ENCODE measurements at places on chromosomes 12 and 14.

GRCh38 chr12:107349008-107349747, 255.8 kb upstream of the CRY1 start:
- DNase-seq, result peak; percentile 84

GRCh38 chr12:49777800-49778748, 36.7 kb downstream of the TMBIM6 start:
- DNase-seq, result peak; percentile 19

GRCh38 chr12:28586481-28586880, 396.2 kb downstream of the CCDC91 start:
- DNase-seq, result no peak

GRCh38 chr12:51863933-51864832, 15.7 kb upstream of the FIGNL2 start:
- DNase-seq, result no peak

DNA sequence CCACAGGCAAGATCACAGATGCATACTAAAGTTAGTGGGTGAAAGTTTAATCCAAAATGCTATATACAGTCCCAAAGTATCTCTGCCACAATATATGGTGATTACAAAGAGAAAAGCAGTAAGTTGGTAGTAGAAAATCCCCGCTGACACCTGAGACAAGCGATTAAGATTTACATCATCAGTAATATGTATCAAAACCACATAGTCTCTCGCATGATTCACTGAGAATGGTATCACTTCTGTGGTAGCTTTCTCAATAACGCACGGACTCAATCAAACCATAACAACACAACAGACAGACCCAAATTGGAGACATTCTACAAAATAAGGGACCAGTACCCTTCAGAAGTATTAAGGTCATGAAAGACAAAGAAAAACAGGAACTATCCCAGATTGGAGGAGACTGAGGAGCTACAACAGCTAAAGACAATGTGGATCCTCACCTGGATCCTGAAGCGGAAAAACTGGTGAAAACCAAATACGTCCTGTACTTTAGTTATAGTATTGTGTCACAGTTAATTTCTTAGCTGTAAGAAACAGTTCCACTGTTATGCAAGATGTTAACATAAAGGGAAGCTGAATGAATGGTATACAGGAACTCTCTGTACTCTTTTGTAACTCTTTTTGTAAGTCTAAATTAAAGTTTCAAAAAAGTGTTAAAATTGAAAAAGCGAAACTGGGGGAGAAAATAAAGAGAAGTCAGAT, 51.0 kb downstream of the SPTLC2 start:
- DNase-seq, result peak; percentile 63

GRCh38 chr12:92955997-92956663, 27.0 kb upstream of the EEA1 start:
- DNase-seq, result peak; percentile 92

GRCh38 chr12:58671196-58671595, 249.1 kb downstream of the LRIG3 start:
- no peak for DNase-seq

DNA sequence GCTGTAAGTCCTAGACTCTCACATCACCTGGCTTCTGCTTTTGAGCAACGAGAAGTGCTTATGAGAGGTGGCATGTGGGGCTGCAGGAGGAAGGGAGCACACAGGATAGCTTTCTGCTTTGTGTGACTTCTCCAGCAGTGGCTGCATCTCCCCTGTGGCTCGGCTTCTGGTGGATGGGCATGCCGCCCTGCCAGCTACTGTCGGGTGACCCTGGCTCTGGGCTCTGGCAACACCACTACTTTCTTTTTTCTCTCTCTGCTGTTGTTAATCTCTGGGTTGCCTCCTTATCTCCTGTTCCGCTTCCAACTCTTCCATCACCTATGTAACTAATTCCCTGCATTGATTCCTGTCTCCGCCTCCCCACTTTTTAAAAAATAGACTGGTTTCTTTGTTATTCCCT, 209.1 kb upstream of the DAAM1 start:
- no peak for DNase-seq

DNA sequence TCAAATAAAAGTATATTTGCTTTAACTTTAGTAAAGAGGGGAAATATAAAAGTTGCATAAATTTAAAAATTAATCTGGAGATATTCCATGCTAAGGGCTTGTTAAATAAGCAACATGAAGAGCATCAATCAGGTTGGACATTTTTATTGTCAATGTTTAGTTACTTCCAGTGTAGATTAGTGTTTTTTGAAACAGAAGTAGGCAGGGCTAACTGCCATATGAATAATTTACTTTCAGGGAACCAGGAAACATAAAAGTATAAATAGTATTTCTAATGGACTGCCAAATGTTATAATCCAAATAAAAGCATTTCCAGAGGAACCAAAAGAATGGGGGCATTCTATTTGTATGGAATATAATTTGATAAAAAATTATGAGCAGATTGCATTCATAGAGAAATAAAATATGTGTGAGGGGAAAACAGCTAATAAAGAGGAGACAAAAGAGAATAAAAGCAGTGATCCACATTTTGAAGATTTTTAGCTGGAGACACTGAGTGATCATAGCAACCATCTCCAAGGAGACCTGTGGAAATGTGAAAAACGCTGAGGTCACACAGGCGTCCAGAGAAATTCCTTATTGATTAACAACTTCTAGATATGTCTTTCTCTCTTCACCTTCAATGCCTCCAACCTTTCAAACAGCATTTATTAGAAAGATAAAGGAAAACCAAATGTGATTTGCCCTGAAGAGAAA, 70.8 kb downstream of the SRGAP1 start:
- peak; percentile 78 for DNase-seq

GRCh38 chr12:3304436-3305165, 186.4 kb upstream of the PRMT8 start:
- peak; percentile 89 for DNase-seq

- no peak for DNase-seq
Measured at GRCh38 chr12:124159655-124160054, 135.2 kb upstream of the RFLNA start.

GRCh38 chr14:85535991-85536832, 6.3 kb downstream of the FLRT2 start:
- peak; percentile 79 for DNase-seq

GRCh38 chr12:2507814-2508213, 287.0 kb upstream of the FKBP4 start:
- no peak for DNase-seq

- DNase-seq, result no peak
Measured at GRCh38 chr14:39939023-39939422, 506.8 kb upstream of the FBXO33 start.

- DNase-seq, result peak; percentile 71
Measured at GRCh38 chr12:726281-727140, 25.9 kb upstream of the WNK1 start.

GRCh38 chr14:19823765-19824164, 20.2 kb downstream of the OR4N2 start:
- peak; percentile 40 for DNase-seq

GRCh38 chr12:46153268-46153872, 115.5 kb downstream of the SLC38A1 start:
- peak; percentile 54 for DNase-seq

- DNase-seq, result no peak
Measured at GRCh38 chr12:127592245-127592644, 674.7 kb upstream of the TMEM132C start.

GRCh38 chr14:65336191-65336591, 76.3 kb upstream of the FUT8 start:
- peak; percentile 76 for DNase-seq

GRCh38 chr14:93958567-93959238, 17.7 kb downstream of the ASB2 start:
- peak; percentile 3 for DNase-seq

DNA sequence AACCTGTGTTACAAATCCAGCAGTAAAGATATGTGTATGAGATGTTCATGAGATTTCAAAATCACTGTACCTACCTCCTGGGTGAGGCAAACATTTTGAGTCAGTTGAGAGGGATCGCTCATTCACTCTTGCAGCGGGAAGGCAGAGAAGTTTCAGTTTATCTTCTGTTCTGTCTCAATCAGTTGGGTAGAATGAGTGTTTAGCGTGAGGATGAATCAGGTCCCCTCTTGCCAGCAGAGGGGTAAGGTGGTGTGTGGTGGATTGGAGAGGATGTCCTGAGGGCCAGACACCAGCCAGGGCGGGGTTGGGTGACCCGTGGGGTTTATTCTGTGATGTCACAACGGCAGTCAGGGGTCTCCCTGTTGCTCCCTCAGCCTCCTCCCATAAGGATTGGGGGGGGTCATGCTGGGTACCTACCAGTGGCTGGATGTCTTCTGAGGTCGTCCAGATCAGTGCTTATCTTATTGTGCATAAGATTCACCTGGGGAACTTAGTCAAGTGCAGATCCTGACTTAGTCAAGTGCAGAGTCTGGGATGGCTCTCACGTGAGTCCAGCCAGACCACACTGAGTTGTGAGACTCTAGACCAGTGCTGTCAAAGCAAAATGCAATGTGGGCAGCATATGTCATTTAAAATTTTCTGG, at the start of gene GSG1:
Gene GSG1 (minus strand): TSS at position 277 of the 643 bp plus-strand sequence. CDS start 155 bp downstream, at position 122.
- peak; percentile 77 for DNase-seq

DNA sequence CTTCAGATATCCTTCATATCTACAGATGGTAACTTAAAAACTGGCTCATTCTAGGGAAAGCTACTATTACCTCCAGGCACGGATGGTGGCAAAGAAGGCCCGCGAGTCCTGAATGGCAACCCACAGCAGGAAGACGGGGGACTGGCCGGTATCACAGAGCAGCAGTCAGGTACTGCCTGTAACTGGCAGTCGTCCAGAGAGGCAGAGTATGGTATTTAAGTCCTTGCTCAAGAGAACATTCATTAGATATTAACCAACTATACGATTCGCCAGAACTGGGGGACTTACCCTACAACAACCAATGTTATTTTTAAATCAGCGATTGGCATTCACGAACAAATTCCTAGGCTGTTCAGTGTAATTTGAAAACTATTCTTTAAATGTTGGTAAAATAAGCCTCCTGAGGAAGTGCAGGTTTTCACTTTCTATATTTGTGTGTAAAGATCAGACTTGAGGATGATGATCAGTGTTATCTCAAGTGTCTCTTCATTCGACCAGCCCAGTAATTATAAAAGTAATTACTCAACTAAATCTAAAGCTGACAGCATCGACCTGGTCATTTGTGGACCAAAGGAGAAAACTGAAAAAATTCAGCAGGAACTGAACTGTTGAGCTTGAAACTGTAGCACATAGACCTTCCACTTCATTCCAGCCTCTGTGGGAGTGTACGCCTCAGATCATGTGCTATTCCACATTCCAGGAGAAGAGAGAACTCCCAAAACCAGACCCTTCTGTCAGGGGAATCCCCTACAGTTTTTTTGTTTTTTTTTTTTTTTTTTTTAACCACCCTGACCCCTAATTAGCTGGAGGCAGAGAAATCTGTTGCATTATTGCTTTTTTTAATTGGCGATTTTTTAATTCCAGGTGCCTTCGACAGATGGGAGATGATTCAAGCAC, 75.6 kb downstream of the ESR2 start:
- no peak for DNase-seq

DNA sequence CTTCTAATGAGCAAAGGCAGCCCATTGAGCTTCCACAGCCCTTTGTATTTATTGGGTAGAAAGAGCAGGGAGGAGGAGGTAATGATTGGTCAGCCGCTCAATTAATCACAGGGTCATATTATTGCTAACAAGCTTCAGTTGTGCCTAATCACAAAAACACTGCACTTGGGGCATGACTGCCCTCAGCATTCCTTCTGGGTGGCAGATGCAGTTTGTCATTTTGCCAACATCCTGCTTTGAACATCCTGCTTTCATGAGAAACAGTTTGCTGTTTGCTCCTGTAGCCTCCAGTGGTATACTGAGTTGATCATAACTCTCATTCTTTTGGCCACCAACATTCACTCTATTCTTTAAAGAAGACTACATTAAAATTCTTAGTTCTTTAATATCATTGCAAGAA, 462.9 kb upstream of the MIS18BP1 start:
- no peak for DNase-seq

DNA sequence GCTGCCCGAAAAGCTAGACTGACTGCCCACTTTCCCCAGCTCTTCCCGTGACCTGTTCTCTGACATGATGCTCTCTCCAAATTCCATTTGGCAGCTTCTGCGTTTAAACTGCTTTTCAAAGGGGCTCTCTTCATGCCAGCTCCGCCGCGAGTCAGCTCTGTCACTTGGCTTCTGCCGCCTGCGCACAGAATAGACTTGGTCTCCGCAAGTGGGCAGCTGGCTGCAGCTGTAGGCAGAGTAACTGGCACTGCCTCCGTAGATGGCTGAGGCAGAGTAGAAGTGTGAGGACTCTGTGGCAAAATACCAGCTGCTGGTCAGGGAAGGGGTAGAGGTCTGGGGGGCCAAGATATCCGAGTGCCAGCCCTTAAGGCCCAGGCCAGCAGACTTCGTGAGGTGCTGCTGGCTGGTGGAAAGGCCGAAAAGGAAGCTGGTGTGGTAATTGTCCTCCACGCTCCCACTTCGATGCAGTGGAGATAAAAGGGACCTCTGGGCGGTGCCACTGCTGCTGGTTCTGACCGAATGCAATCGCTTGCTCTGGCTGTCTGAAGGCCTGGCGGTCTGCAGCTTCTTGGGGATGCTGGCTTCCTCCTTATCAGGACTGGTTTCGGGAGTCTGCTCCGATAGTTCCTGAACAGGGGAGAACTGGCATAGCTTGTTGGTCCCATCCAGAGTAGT, 85.7 kb downstream of the DUSP16 start:
- DNase-seq, result no peak

DNA sequence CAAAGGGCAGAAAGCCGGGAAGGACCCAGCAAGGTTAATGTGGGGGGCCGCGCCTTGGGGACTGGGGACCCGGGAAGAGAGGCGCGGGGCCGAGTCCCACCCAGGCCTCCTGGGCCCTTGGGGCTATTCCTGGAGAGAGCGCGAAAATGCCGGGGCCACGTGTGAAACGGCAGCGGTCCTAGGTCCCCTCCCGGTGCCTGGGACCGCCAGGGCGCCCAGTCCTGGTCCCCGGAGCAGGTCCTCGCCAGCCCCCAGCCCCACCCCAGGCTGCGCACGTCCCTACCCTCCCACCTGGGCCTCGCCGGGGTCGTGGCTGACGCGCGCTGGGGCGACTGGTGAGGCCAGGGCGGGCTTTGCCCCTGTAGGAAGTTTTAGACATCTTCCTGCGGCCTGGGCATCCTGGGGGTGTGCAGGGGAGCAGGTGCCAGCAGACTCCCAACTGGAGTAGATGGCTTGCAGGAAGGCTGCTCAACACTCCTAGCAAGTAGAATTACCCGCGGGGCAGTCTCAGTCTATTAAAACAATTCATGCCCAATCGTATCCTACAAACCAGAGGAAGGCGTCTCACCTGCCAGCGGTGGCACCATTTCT, 708 bp downstream of the FAR2 start:
- DNase-seq, result no peak

- no peak for DNase-seq
Measured at GRCh38 chr12:59036347-59036746, 116.0 kb upstream of the LRIG3 start.

- DNase-seq, result no peak
Measured at GRCh38 chr12:114658002-114658441, 26.0 kb downstream of the TBX3 start.

Measured in fibroblast of mammary gland (primary cell).